ENCODE measurements at places on chromosomes 11 and 22. TPM values are rescaled to one million over a fixed set of nuclear protein-coding genes. Genes with fewer than 3 reads are reported as not detected.

The KCNK7 gene
- total RNA-seq, result 0.78 TPM

The FAM180B gene
- 0.25 TPM for total RNA-seq

DNA sequence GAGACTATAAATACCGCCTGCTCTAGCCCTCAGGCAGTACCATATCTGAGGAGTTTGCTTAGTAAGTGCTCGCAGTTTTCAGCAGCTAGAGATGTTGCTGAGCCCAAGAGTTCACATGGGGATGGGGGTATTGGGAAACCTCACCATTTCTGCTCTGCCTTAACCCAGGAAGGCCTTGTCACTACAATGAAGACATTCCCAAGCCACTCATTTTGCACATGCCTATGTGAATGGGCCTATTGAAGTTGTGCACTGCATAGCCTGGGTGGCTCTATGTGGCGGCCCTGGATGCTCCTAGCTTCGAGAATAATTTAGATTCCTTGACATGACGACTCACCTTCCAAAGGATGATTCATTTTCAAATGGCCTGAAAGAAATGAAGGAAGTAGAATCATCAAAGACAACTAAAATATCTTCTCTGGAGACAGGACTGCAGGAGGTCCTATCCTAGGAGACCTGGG is 163.4 kb downstream of the ADAMTS15 start:
- H3K4me1 ChIP-seq, result no peaks in the 10 kb centered on the region
- no peak for DNase-seq
- H3K36me3 ChIP-seq, result no peaks in the 10 kb centered on the region

GRCh38 chr11:100769617-100770016 is 82.5 kb downstream of the ARHGAP42 start:
- no peak overlapping the region for H3K27ac ChIP-seq
- no peak for DNase-seq

The NXPE4 gene
- total RNA-seq, result not detected

The NEFH gene
- 7.5 TPM for total RNA-seq

The GUCY1A2 gene
- not detected for total RNA-seq

GRCh38 chr11:104000798-104001197 is 35.6 kb upstream of the DDI1 start:
- no peak overlapping the region for H3K4me3 ChIP-seq
- H3K36me3 ChIP-seq, result no peaks in the 10 kb centered on the region
- no peaks in the 10 kb centered on the region for H3K27me3 ChIP-seq
- no peaks in the 10 kb centered on the region for H3K4me1 ChIP-seq

DNA sequence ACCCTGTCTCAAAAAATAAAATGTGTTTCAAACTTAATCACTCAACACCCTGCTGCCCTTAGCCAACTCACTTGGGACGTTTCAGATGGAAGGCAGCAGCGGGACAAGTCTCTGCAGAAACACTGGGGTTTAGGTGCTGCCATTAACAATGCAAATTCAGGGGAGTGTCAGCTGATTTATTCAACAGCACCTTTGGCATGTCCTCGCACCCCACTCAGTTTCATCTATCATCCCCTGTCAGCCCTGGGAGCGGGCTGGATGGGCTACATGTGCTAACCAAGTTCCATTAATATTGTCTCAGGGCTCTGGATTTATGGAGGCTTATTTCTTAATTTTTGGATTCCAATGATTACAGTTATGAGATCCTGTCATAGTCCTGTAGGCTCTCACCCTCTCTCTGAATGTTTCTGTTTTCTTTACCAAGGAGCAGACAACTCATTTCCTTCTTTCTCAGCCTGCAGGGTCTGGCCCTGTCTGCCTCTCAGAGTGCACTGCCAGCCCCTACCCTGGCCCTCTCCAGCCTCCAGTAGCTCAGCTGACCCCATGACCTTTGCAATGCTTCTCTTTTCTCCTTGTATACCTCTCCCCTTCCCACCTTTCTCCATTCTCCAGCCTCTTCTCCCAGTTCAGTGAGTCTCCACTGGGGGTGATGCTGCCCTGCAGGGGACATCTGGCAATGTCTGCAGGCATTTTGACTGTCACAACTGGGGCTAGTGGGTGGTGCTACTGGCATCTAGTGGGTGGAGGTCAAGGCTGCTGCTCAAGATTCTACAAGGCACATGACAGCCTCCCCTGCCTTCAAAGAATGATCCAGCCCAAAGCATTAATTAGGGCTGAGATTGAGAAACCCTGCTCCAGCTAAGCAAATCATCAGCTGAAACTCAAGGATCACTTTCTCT is 79.0 kb downstream of the APIP start:
- no peak overlapping the region for H3K4me3 ChIP-seq
- H3K27me3 ChIP-seq, result peaks cover 29% of the 10 kb centered on the region
- H3K36me3 ChIP-seq, result no peaks in the 10 kb centered on the region
- DNase-seq, result no peak
- H3K27ac ChIP-seq, result no peak overlapping the region
